Stimulated activated CD8-positive, alpha-beta memory T cell treated with anti-CD3 and anti-CD28 coated beads, Interleukin-7, amount 100 ng/mL, for 4 hours (primary cell): ENCODE measurements at places on chromosomes 16 and 17.

DNA sequence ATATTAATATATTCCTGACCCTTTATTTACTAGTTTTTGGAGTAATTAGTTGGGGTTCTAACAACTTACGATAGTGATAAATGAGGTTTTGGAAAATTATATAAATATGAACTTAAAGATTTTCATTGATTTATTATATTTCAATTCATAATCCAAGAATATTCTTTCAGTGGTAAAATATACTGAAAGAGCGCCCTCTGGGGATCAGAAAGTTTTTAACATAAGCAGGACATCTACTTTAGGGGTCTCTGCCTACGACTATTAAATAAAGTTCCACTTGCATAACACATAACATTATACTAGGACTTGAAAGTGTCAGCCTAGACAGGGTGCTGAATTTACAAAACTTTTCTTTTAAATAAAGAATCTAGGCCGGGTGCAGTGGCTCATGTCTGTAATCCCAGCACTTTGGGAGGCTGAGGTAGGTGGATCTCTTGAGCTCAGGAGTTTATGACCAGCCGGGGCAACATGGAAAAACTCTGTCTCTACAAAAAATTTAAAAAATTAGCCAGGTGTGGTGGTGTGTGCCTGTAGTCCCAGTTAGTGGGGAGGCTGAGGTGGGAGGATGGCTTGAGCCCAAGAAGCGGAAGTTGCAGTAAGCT, 15.6 kb downstream of the RFWD3 start:
- DNase-seq = no peak

DNA sequence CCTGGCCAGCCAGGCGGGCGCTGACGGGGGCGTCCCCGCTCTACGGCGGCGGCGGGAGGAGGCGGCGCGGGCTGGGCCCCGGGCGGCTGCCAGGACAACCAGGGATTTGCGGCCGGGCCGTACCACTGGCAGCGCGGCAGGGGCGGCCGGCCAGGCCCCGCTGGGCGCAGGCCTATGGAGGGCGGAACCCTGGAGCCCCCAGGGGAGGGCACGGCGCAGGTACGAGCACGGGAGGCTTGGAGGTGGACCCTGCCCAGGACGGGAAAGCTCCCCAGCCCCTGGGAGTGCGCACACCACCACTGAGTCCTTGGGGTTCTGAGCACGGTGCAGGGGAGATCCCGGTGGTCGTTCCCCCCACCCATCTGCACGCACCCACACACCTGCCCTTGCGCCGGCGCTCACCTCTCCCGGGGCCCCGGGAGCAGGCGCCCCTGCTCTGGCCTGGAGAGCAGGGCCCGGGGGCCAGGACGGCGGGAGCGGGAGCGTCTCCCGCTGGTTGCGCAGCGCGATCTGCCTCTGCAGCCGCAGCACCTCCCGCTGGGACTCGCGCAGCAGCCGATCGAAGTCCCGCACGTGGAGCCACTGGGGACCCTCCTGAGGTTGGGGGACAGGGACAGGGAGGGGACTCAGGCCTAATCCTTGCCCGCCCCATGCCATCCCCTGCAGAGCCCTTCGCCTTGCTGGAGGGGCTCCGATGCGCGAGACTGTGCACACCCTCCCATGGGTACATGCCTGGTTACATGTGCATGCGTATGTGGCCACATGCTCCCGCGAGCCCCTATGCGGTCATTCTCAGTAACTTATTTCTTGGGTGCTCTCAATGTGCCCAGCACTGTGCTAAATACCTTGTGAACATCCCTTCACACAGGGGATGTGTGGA, 3.9 kb downstream of the TSPOAP1 start:
- DNase-seq = no peak

GRCh38 chr16:17272716-17273115, 198.0 kb downstream of the XYLT1 start:
- no peak for DNase-seq

DNA sequence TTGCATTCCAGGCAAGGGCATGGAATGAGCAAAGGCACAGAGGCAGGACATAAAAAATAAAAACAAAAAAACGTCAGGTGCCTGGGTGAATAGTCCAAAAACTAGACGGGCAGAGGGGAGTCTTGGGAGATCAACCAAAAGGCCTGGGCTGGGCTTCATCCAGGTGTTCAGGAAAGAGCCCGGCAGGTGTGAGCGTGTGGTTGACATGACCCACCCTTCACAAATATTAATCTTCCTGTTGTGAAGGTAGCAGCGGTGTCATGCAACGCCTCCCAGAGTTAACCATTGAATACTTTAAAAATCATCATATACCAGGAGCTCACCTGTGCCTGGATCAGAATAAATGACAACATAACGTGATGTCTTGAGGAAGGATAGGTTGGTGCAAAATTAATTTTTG, 90.6 kb downstream of the USP22 start:
- DNase-seq = no peak

DNA sequence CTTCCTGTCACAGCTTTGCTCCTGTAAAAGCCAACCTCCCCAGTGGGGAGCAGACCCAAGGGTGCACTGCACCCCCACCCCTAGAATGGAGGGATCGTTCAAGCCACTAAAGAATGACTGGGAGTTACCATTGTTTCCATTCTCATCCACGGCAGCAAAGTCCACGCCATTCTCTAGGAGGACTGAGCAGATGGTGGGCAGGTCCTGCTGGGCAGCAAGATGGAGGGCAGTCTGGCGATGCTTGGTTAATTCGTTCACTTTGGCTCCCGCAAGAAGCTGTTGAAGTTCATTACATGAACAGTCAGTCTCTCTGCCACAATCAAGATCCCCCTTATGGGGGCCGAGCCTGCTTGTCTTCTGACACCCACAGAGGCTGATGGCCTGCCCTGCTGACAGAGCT, 30.8 kb downstream of the CYB5D2 start:
- DNase-seq = no peak

DNA sequence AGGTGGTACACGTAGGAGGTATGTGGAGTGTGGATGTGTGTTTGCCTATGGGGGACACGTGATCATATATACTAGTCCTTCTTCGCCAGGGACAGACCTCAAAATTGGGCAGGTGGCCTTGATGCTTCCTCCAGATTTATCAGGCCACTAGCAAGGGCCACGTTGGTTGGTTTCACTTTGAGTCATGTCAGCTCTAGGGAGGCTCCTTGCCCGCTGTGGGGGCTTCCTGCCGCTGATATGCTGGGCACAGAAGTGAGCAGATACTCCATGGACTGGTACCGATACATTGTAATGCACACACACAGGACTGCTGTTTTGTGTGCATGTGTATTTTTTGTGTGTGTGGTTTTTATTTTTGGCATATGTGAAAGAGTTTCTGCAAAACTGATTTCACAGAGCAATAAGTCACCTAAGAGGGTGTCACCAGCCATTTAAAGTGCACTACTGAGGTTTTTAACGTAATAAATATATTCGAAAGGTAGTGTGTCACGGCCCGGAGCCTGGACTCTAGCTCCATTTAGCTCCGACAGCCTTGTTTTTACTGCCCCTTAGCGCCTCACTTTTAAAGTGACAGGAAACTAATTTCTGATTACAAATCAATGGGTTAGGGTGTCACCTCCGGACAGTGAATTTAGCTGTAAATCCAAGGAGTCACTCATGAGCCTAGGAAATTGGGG, 605.5 kb upstream of the SALL1 start:
- no peak for DNase-seq
